ENCODE measurements at places on chromosomes 7 and 10.

DNA sequence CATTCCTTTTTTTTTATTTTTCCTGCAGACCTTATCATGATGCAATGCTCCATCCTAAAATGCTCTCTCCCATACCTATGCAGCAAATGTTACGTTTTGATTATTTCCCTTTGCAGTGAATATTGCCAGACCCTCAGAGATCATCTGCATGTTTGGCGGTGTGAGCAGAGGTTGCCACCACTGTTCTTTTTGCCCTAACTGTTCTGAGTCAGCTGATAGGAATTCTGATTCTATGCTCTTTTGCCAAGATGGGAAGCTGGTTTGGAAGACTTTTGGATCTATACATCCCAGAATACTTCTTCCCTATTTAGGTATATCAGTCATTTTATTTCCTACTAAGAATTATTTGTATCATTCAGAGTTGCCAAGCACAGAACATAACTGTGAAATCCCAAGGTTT is 130.5 kb downstream of the KLF6 start:
- no peak for DNase-seq

DNA sequence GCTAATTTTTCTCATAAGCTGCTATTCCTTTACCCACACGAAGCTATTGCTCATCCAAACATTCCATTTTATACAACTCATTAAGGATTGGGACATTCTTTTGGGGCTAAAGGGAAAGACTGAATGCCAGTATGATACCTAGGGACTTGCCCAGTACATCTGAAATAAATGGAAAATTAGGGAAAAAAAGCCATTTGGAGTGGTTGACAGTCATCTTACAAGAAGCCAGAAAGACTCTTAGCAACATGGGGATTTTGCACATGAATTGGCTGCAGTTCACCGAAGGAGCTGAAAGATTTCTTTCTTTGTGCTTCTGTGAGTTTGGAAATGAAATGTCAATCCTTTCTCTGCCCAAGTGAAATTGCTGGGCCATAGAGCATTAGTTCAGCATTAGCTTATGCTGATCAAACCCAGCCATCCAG is 43.3 kb upstream of the MTURN start:
- no peak for DNase-seq

DNA sequence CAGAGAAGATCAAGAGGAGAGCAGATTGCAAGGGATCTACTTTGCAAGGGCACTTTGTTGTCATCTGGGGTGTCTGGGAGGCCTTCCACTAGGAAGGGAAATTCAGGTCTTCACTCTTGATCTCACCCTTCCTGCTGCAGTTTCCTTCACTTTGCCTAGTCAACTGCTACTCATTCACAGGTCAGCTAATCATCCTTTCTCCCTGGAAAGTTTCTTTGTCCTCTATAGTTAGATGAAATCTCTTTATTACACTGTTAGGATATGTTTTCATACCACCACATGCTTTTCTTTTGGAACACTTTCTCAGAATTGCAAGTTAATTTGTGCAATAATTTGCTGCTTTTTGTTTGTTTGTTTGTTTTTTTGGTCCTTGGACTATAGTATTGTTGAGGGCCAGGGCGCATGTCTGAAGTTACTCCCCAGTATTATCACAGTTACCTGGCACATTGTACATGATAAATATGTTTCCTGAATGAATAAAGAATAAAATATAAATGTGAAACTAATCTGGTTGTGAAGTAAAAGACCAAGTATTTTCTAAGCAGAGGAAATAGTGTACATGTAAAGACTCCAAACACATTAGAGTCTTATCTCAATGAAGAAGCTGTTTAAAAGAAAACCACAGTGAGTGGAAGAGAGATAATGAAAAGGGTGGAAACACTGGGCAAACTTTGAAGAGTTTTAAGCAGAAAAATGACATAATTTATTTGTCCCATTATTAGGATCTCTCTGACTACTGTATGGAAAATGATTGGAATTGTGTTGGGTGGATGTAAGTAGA is 139.9 kb upstream of the DGKB start:
- DNase-seq = no peak

- DNase-seq = no peak
These were observed 52.8 kb downstream of the FOXL3 start for GRCh38 chr7:342681-343216.

DNA sequence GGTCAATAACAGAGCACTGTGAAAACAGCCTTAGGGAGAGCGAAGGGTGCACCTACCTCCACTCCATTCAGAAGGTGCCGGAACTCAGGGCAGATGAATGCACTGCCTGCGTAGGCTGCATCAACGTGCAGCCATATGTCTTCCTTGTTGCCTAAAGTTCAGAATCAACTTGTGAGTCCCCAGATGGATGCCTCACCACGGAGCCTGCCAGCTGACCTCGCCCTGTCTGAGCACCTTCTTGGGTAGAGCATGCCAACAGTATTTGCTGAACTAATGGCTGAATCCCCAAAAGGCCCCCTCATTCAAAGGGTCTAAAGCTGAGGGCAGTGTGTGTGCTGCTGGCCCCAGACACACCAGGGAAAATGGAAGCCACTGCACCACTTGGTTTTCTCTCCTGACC is 48.9 kb upstream of the FIGNL1 start:
- DNase-seq = no peak

- DNase-seq = no peak
These were observed 276.1 kb downstream of the ELFN1 start for GRCh38 chr7:1946025-1946772.

GRCh38 chr10:78933828-78934531 is 134.8 kb upstream of the ZMIZ1 start:
- no peak for DNase-seq

GRCh38 chr7:151819866-151820265 is 57.0 kb downstream of the PRKAG2 start:
- no peak for DNase-seq

GRCh38 chr7:4026941-4027486 is 655.1 kb upstream of the FOXK1 start:
- no peak for DNase-seq

DNA sequence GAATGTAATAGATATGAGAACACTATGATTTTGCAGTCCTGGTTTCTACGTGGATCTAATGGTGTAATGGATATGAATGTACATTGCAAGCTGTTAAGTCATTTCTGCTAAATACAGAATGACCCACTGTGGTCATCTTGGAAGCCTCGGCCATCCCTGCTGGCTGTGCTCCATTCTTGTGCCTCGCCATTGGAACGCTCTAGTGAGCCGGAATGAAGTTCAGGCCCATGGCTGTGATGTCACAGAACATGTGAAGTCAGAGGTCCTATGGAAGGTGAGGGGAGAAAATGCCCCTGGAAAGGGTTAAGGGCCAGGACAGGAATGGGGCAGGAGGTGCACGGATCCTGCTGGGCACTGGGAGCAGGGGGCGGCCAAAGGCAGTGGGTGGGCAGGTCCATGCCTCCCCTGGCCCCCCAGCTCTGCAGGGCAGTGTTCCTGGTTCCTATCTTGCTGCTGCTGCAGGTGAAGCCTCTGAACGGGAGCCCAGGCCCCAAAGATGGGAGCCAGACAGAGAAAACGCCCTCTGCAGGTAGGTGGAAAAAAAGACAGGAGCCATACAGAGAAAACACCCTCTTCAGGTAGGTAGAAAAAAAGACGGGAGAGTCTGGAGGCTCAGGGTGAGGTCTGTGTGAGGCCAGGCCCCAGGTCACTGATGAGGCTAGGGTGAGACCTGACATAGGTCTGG is at the start of gene LLCFC1:
Gene LLCFC1, plus strand, starts transcription at position 259 of the 685 bp plus-strand sequence. Its CDS starts 138 bp downstream, at position 397.
- DNase-seq = no peak

GRCh38 chr10:121355161-121355560 is 243.1 kb downstream of the FGFR2 start:
- DNase-seq = no peak

Measured in activated T-helper 1 cell treated with anti-CD3 and anti-CD28 coated beads, Interleukin-2, amount 50 U/mL, for 16 hours (primary cell).